Hematopoietic multipotent progenitor cell treated with erythropoietin and hydrocortisone succinate and interleukin-3 and kit ligand, for 8 days (in vitro differentiated cells): ENCODE measurements at places on chromosomes 6 and 20.
A peak's percentile ranks its signal among the peaks of the same experiment; 100 is the strongest.

DNA sequence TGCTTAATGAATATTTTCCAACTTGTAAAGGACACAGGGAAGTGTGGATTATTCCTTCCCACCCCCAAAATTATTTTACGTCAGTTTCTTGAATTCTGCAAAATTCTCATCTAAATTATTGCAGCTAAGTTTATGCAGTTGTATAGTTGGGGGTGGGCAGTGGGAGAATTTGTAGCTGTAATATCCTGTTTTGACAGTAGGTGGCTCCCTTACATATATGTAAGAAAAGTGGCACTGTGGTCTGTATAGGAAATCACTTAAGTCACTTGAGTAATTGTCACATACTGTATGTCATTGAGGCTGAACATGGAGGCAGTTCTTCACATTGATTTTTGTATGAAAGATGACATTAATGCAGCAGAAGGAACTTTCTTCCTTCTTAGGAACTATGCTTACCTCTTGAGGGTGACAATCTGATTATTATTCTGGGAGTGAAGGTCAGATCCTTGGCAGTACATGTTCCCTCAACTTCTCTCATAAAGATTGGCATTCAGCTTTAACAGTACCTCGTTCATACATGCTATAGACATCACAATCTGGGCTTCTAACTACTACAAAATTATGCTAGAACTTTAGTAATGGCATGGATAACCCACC is 14.6 kb upstream of the CFAP206 start:
- DNase-seq, result peak; percentile 72

GRCh38 chr6:89069536-89070163 is 10.9 kb upstream of the PNRC1 start:
- DNase-seq, result no peak

GRCh38 chr6:132227904-132228303 is 173.4 kb downstream of the MOXD1 start:
- no peak for DNase-seq

- peak; percentile 54 for DNase-seq
Measured at GRCh38 chr6:31901415-31901952, 402 bp downstream of the ZBTB12 start.
